ENCODE measurements at places on chromosomes 12 and 14.

DNA sequence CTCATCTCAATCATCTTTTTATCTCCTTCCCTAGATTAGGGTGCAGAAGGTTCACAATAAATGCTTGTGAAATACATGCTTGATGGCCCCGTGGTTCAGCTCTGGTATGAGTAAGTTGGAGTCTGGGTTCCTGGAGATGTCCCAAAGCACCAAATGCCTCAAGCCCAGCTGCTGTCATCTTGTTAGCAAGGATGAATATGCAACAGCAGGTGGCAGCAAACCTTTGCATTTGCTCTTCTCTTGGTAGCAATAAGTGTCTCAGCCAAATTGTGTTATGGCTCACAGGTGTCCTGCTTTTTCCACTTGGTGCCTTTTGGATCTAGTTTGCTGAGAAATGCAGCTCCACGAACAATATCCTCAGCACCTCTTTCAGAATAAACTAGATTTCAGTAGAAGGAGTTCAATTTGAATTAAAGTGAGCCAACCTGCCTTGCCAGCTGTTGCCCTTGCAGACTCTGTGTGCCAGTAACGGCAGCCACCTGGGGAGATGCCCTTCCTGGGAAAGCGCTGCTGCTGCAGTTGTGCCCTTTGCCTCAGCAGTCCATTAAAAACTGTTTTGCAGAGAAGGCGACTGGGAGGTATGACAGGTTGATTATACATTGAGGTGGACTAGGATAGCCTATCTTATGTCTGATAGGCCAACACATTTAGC, 417.3 kb downstream of the SNAPC1 start:
- no peak for DNase-seq

- no peak for DNase-seq
Measured at GRCh38 chr14:90616313-90616712, 199.9 kb downstream of the TTC7B start.

- DNase-seq = no peak
Measured at GRCh38 chr14:89357655-89358297, 59.3 kb downstream of the FOXN3 start.

GRCh38 chr14:100832311-100832960, 6.5 kb downstream of the MEG3 start:
- no peak for DNase-seq

DNA sequence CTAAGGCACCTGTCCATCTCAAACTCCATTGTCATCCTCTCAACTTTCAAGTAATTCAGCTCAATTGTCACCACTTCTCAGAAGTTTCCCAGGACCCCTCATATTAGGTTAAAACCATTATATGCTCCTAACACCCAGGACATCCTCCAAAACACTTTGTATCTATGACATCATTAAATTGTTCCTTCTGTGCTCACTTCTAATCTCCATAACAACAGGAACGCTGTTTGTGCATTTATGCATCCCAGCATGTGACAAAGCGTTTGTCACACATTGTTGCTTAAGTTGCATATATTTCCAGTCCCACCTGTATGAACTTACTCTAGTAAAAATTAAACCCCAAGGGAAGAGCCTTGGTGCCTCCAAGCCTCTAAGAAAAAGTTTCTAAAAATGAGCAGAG, 133.9 kb downstream of the TBX5 start:
- no peak for DNase-seq

DNA sequence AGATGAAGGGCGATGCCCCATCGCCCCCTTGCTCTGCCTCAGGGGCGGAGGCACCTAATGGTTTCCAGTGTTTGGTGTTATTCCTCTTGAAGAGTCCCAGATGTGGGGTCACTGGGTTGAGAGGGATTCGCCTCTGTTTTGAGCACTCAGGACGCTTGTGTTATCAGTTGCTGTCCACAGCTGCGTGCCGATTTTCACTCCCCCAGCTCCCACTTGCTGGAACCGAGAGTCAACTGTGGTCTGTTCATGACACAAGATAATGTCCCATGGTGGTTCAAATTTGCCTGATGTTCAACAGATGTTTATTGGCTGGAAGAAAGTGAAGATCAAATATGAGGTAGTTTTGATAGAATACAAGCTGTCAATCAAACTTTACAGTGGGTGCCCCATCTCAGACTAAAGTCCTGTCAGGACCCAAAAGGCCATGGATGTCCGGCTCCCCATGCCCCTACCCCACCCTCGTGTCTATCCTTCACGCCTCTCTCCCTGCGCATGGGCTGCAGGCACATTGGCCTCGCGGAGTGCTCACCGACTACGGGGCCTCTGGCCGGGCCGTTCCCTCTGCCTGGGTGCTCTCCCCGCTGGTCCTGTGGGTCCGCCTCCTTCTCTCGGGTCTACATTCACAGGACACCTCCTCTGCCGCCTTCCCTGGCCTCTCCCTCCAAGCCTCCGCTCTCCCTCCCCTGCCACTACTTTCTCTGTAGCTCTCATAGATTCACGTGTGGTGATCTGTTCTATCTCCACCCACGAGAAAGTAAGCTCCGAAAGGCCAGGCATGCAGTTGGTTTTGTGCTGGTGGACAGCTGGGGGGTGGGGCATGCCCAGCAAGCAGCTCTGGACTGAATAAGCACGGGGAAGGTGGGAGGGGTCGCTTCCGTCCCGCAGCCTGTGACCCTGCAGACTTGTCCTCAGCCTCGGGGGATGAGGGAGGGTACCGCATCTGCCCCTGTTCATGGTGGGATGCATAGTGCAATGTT, 6.8 kb upstream of the TRAF3 start:
- no peak for DNase-seq

- DNase-seq = peak; percentile 54
Measured at GRCh38 chr12:118060301-118061010, 523 bp downstream of the WSB2 start.

- no peak for DNase-seq
Measured at GRCh38 chr12:4041187-4041885, 168.1 kb upstream of the PARP11 start.

DNA sequence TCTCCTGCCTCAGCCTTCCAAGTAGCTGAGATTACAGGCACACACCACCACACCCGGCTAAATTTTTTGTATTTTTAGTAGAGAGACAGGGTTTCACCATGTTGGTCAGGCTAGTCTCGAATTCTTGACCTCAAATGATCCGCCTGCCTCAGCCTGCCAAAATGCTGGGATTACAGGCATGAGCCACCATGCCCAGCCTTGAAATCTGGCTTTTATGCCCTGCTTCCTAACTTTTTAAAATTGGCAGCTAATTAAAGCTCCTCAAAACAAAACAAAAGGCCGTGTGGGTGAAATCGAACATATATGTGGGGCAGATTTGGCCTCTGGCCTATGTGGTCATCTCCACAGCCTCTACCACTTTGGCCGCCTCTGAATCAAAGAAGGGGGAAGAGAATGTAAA, 37.9 kb downstream of the KCTD10 start:
- no peak for DNase-seq

- no peak for DNase-seq
Measured at GRCh38 chr14:99230208-99231151, 41.5 kb downstream of the BCL11B start.

- no peak for DNase-seq
Measured at GRCh38 chr14:20516921-20517320, 11.6 kb downstream of the RNASE10 start.

DNA sequence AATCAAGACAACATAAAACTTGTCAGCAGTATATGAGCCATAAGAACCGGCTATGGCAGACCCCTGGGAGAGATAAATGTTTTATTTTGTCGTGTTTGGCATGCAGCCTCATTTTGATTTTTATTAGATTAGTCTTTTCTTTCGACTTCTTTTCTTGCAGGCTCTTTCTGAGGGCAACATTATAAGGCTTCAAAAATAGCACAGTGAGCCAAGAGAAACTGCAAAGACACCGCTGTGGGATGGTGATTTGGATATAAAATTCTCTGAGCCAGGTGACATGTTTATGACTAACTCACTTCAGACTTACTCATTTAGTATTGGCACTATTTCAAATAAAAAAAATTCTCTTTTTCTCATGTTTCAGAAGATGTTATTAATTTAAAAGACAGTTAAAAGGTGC, 96.8 kb upstream of the PKP2 start:
- no peak for DNase-seq

GRCh38 chr12:100987552-100988521, 193.3 kb downstream of the ANO4 start:
- DNase-seq = no peak

DNA sequence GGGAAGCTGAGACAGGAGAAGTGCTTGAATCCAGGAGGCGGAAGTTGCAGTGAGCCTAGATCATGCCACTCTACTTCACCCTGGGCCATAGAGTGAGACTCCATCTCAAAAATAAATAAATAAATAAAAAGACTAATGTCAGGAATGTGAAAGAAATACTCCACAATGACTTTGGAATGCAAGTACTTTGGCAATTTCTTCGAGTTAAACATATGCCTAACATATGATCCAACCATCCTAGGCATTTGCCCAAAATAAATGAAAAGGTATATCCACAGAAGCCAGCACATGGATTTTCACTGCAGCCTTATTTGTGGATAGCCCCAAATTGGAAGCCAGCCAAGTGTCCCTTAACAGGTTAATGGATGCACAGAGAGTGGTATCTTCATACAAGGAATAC, 357.9 kb upstream of the TMEM132C start:
- no peak for DNase-seq

DNA sequence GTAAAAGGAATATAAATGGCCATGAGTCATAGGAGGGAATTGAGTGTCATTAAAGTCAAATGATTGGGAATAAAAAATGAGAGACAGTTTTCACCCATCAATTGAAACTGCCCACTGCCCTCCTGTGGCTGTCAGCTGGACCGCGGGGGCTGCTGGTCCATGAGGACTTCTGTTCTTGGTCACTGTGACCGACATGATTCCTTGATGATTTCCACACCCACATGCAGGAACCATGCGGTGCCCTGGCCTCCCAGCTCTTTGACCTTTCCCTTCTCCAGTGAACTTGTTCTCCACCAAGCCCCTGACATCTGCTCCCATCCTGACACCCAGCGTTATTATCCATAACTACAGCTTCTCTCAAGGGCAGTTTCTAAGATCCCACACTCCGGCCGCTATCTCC, 48.4 kb downstream of the C12orf75 start:
- no peak for DNase-seq

DNA sequence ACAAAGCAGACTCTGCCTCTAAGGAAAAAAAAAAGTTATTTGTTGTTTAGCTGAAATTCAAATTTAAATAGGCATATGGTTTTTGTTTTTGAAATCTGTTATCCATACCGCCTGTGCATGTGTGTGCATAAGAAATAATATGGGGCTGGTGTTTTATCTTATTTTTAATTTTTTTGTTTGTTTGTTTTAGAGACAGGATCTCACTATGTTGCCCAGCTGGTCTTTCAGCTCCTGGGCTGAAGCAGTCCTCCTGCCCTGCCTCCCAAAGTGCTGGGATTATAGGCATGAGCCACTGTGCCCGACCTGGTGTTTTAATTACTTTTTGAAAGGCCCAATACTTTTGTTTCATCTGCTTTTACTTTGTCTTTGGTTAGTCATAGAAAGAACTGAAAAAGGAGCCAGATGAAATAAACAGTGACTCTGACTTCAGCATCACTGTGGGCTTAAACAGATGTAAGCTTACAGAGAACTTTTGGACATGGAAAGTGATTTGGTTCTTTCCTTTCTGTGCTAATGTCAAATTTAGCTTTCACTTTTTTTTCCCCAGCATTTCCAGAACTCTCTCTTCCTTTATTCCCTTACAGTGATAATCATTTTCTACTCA, 37.2 kb downstream of the SUPT16H start:
- DNase-seq = no peak

DNA sequence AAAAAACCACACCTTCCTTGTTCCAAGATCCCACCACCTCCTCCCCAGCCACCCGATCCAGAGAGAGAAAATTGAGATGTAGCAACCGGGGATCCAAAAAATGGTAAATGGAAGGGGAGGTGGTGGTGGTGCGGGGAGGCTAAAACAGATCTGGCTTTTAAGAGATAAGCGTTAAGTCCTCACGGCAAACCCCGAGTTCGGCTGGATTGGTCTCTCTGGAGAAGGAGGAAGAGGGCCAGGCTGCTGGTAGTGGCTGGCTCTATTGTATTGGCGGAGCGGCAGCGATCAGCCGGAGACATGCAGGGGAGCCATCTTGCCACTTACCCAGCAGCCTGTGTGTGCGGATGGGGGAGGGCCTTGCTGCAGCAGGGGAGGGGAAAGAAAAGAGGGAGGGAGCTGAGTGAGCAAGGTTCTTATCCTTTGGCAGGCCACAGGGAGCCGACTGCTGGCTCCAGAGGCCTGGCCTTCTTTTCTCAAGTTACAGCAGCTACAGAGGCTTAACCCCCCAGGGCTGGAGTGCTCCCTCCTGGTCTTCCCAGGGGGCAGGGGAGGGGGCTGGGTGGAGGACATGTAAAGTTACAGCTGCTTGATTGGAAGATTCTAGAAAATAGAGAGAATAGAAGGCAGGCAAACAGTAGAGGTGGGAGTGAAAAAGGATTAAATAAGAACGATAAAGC, 14.1 kb upstream of the CDH24 start:
- no peak for DNase-seq

- no peak for DNase-seq
Measured at GRCh38 chr14:96145116-96145864, 59.3 kb upstream of the BDKRB2 start.

DNA sequence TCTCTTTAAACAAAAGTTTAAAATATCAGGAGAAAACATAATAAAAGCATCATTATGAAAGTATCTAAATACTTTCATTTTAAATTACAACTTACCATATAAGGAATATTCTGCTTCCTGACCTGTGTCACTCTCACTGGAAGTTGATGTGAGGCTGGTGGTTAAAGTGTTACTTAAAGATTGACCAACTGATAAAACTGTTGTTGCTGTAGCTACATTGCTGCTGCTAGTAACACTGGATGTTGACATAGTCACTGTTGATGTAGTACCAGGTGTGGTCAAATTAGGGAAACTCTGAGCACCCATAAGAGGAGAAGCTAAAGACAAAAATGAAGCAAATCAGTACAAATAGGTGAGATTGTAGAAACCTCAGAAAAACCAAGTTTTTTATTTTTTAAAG, 79.9 kb downstream of the HECTD1 start:
- no peak for DNase-seq

- no peak for DNase-seq
Measured at GRCh38 chr14:101361044-101361443, 200.3 kb upstream of the DIO3 start.

- no peak for DNase-seq
Measured at GRCh38 chr12:125684968-125685790, 619.9 kb downstream of the AACS start.

DNA sequence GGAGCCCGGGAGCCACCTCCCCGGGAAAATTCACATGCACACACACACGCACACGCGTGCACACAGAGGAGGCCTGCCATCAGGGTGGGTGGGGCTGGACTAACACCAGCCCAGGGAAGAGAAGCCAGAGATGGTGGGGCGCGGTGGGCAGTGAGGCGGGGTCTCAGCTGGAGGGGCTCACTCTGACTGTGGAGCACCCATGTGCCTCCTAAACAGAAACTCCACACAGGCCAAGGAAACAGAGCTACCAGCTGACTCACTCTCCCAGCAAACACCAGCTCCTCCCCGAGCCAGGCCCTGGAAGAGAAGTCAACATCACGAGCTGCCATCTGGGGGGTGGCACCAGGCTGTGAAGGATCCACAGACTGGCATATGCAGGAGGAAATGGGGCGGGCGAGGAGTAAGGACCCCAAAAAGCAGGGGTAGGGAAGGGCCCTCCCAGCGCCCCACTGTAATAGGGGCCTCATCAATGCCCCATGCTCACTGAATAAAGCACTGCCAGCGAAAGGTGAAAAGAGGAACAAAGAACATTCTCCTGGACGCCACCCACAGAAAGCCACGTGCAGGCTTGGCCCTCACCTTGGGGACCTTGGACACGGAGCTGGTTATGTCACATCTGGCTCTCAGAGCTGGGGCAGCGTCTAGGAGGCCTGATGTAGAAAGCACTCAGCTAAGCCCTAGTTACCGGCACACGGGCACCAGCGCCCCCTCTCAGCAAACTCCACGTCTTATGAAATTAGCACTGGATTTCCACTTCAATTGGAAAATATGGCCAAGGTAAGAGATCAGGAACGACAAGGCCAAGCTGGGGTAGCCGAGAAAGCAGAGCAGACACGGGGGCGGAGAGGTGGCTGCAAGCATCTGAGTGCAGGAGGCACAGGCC, 8.4 kb upstream of the INF2 start:
- peak; percentile 88 for DNase-seq
